Activated B cell treated with CpG ODN at 0.5 μM for 24 hours (primary cell): ENCODE measurements at places on chromosomes 12 and 14. TPM values are rescaled to one million over a fixed set of nuclear protein-coding genes. Genes with fewer than 3 reads are reported as not detected.
A peak's percentile ranks its signal among the peaks of the same experiment; 100 is the strongest.

GRCh38 chr12:122979001-122979907 is 1.2 kb upstream of the ARL6IP4 start:
- no peak for DNase-seq

- DNase-seq: no peak
Measured at GRCh38 chr14:59450716-59451115, 14.5 kb downstream of the GPR135 start.

PRKAG1 gene
- total RNA-seq: 55.3 and 70.5 TPM in 2 replicates

PTPN21 gene
- total RNA-seq: 0.10 and 0.31 TPM in 2 replicates

GPR68 gene
- 1.4 and 1.8 TPM in 2 replicates for total RNA-seq

GRCh38 chr12:124796303-124796960 is 67.2 kb downstream of the SCARB1 start:
- no peak for DNase-seq

HOXC6 gene
- total RNA-seq: not detected in 2 replicates

GRCh38 chr12:102958073-102958829 is 777 bp downstream of the ASCL1 start:
- no peak for DNase-seq

DNA sequence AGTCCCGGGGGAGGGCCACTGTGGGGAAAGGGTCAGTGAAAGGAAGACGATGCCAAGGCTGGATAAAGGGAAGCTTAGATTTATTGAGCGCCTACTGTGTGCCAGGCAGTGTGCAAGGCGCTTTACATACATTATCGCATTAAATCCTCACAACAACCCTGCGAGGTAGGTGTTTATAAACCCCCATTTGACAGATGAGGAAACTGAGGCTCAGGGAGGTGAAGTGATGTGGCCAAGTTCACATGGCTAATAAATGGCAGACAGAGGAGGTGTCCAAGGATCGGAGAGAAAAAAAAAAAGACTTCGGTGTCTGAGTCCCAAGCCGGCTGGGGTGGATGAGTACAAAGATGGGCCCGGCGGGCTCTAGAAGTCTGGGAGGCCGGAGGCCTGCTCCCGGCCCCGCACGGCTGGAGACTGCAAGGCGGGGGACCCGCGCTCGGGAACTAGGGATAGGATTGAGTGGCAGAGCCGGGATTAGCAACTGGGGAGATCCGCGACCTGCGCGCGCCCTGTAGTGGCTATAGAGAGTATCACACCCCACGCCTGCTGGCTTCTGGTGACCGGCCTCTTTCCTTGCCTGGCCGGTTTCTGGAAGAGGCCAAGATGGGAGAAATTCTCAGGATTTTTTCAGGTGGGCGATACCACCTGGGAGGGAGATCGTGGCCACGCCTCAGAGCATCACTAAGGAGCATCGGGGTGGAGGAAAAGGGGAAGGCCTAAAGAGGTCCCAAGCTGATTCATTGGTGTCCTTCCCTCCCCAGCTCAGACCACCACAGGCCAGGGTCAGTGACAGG is 3.9 kb downstream of the DDN start:
- DNase-seq: no peak

DNA sequence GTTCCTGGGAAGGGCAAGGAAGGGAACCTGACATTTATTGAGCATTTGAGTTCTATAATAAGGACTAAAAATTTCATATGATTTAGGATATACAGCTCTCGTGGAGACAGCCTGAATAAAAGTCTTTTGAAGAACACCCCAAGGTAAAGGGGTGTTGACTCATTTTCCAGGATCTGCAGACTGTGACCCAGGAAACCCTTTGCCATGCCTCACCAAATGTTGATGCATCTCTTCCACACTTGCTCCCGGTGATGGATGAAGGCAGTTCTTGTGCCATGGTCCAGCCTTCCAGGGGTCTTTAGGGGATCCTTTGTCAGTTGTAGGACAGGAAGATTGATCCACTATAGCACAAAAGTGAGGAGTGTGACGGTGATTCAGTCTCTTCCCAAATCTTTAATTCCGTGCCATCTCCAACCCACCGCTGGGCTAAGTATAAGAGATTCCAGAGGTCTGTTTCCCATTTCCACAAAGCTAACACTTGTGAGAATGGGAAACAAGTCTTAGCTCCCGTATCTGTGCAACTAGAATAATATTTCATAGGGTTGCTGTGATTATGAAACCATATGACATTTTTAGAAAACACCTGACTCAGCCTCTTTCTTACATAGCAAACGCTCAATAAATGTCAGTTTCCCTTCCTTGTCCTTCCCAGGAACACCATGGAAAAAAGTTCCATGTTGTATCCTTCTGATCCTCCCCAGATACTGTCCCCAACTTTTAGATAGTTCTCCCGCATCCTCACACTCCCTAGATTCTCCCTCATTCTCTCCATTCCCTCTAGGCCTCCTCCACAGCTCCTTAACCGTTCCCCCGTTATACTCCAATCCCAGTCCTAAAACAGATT is 836 bp downstream of the AAAS start:
- DNase-seq: no peak

DNA sequence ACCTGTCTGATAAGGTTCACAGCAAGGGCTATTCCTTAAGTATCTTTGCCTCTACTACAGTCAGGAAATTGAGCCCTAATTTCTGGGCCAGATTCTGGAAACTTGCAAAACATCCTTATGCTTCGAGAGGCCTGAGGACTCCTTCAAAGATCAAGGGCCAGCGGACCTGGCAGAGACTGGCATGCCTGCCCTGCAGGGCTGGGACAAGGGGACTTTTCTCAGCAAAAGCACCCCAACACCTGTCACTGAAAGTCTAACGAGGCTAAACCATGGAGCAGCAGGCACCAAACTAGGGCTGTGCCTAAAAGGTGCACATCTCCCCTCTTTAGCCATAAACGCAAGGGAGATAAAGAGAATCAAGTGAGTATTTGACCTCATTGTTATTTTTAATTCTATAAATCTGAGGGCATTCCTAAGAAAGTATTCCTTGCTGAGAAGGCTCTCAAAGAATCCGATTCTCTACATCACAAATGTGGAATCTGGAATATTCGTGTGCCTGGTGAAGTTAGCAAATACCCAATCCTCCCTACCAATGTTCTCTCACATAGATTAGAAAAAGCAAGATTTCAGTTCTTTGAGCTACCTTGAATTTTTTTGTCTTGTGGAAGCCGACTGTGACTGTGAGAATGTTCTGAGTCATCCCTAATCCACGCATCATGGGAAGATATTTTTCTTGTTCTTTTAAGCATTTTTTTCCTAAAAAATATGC is 328.2 kb upstream of the NOVA1 start:
- no peak for DNase-seq

RNF212B gene
- not detected in 2 replicates for total RNA-seq

- DNase-seq: no peak
Measured at GRCh38 chr14:81005540-81006228, 50.3 kb downstream of the TSHR start.

- peak; percentile 38 for DNase-seq
Measured at GRCh38 chr14:104563742-104564615, 15.6 kb upstream of the C14orf180 start.

CD163 gene
- 0.07 and 0.80 TPM in 2 replicates for total RNA-seq

DAO gene
- not detected in 2 replicates for total RNA-seq

GRCh38 chr14:74085828-74086227 is 1.1 kb downstream of the LIN52 start:
- no peak for DNase-seq

DNA sequence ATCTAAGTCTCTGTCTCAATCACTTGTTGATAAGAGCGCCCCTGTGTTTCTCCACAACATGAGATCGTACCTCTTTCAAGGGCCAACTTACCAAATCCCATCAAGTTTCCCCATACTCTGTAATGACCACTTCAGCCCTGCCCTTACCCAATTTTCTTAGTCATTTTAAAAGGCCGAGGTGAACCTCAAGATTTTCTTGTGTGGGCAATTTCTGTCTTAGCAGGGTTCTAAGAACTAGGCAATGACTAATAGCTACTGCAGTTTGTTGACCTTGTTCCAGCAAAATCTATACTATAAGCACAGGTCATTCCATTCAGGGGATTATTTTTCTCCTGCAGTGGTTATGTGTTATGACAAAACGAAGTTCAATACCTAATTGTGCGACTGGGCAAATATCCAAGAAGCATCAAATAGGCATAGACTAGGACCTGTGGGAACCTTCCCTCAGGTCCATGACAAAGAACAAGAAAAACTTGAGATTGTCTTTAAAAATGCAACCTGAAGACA is 359.8 kb downstream of the PCNX1 start:
- no peak for DNase-seq

GRCh38 chr12:12818701-12819100 is 5.6 kb downstream of the DDX47 start:
- no peak for DNase-seq

DNA sequence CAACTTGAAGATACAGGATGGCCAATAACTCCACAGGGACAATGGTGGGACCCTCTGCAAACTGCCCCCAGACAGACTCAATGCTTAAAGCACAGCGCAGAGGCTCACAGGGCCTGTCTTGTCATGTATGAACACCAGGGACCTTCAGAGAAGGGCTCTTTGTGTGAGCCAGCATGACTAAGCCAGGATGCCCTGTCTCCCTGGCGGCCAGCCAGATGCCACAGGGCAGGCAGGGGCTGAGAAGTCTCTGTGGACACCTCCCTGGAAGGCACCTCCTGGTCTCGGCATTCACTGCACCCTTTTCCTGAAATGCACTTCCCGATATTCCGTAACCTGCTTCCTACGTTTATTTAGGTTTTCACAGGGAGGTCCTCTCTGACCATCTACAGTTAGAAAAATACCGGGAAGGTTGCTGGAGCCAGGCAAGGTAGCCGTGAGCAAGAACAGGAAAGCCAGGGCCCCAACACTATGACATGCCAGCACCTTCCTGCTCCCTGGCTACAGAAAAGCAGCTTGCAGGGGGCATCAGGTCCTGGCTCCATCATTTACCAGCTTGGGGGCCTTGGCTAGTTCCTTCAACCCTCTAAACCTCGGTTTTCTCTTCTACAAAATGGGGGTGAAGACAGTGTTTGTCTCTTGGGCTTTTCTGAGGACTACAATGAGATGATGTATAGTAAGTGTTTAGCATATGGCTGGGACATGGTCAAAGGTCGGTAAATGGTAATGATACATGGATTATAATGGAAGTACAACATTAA is 65.0 kb downstream of the PITPNM2 start:
- DNase-seq: no peak

- no peak for DNase-seq
Measured at GRCh38 chr14:97212399-97212798, 415.2 kb downstream of the VRK1 start.

- no peak for DNase-seq
Measured at GRCh38 chr14:95817271-95817670, 59.4 kb upstream of the TUNAR start.

SPATS2 gene
- 18.9 and 22.2 TPM in 2 replicates for total RNA-seq

GRCh38 chr14:43438056-43438455 is 1069.0 kb downstream of the FSCB start:
- no peak for DNase-seq

DNA sequence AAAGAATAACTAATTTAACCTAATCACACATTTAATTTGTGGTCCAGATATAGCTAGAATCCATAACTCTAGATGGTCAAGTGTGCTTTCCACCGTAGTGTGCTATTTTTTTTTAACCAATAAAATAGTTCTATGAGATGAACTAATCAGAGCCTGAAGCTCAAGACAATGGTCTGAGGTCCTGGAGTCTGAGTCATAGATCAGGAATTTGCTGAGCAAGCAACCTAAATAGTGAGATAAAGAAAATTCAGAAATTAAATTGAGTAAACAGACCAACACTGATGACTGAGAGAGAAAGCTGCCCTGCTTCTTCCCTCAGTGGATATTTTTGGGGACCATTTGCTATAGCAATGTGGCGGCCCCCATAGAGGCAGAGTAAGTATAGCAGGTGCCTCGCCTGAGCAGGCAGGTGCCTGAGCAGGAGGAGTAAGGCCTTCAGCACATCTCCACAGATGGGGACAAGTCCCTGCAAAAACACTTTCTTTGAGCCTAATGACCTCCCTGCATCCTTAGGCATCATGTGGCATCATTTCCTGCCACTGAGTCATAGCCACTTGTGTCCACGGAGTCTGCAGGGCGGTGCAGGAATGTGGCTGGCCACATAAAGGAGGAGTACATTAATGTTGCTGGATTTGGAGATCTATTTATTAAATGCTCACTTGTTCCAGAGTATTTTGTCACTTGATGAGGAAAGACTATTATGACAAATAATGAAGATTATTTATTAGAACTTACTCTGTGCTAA is 13.9 kb upstream of the CLEC4E start:
- DNase-seq: no peak

DNA sequence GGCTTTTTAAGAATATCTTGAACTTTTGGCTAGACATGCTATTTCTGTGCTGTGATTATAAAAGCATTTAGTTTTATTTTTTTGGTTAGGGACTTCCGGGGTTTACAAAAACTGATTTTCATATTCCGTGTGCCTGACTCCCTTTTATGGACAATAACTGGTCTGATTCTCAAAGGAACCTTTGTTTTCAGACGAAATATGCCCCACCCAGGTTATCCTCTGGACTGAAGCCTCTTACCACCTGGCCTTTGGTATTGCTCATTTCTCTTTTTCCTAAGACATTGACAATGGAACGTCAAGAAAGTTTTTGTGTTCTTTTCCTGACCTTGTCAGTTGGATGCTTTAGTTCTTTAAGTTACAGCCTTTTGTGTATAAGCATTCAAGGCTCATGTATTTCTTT is 10.8 kb downstream of the TIGAR start:
- DNase-seq: no peak

DNA sequence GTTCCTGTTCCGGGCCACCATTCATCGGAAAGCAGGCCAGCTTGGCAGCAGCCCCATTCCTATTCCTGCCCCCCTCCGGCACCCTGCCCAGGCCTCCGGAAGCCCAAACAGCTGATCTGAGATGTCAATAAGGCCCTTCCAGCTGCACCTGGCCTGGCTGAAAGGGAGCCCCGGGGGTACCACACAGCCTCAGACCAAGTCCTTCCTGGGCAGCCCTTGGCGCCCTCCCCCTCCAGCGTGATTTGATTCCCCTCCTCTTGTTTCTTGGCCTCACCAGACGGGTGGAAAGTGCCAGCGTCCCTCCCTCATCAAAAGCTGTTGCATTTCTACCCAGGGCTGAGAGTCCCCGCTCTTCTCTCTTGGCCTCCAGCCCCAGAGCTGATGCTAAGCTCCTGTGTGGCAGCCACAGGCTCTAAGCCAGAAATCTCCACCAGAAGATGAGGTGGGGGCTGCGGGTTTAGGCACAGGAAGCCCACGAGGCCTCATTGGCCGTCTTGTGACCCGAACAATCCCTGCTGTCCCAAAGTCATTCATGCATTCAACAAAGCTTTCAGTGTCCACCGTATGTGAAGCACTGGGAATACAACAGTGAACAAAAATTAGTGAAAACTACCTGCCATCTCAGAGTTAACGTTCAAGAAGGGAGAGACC is 215.4 kb downstream of the SLC41A2 start:
- no peak for DNase-seq
